ENCODE measurements at places on chromosomes 16 and 17. TPM values are rescaled to one million over a fixed set of nuclear protein-coding genes. Genes with fewer than 3 reads are reported as not detected.

Gene SP2
- 0.46 TPM for total RNA-seq

Gene HOXB8
- not detected for total RNA-seq

Gene IGSF6
- 5.8 TPM for total RNA-seq

Gene NT5M
- total RNA-seq = 4.6 TPM

Gene CACNA1G
- total RNA-seq = 36.0 TPM

Gene PYY
- total RNA-seq = not detected

Gene SEPTIN12
- total RNA-seq = not detected

Gene FTSJ3
- total RNA-seq = 29.3 TPM

Gene TBC1D3L
- 4.6 TPM for total RNA-seq

Gene ASGR2
- not detected for total RNA-seq

Gene AIPL1
- total RNA-seq = 0.23 TPM

Gene DHX8
- 37.8 TPM for total RNA-seq

Gene SDF2
- 36.9 TPM for total RNA-seq

Gene BICDL2
- total RNA-seq = not detected

Gene TEX19
- total RNA-seq = not detected

Gene FMNL1
- 11.1 TPM for total RNA-seq

Gene C16orf54
- total RNA-seq = 0.69 TPM

Gene PLEKHG4
- 3.7 TPM for total RNA-seq

Gene CCDC40
- 14.3 TPM for total RNA-seq

Gene KRTAP2-1
- not detected for total RNA-seq

Gene CDRT15L2
- not detected for total RNA-seq

Gene GOSR2
- total RNA-seq = 48.7 TPM

Gene FOXL1
- total RNA-seq = 1.2 TPM

Gene SLC5A11
- total RNA-seq = not detected

Gene C1QTNF8
- not detected for total RNA-seq

Gene KRT12
- not detected for total RNA-seq

Gene ZFHX3
- total RNA-seq = 29.8 TPM

Gene KLHL10
- not detected for total RNA-seq

Gene CFDP1
- 68.7 TPM for total RNA-seq

Gene CD300A
- total RNA-seq = 6.2 TPM

Gene HBA2
- total RNA-seq = 2,023 TPM

Gene NEUROD2
- total RNA-seq = 0.46 TPM

Gene PLXDC1
- total RNA-seq = 18.0 TPM

Gene ADAD2
- total RNA-seq = 0.23 TPM

Gene KRT28
- not detected for total RNA-seq

Gene SLC47A1
- total RNA-seq = 0.92 TPM
